GM12878 (cell line): ENCODE measurements at places on chromosomes 3 and 15. TPM values are rescaled to one million over a fixed set of nuclear protein-coding genes. Genes with fewer than 3 reads are reported as not detected.

- no peak overlapping the region for H3K27ac ChIP-seq
- no peak overlapping the region for H3K4me3 ChIP-seq
- H3K27me3 ChIP-seq = no peaks in the 10 kb centered on the region
- no peaks in the 10 kb centered on the region for H3K36me3 ChIP-seq
- no peaks in the 10 kb centered on the region for H3K4me1 ChIP-seq
Measured at GRCh38 chr15:47360305-47360704, 357.0 kb upstream of the SEMA6D start.

GRCh38 chr15:92617549-92618520 lies 37.7 kb downstream of the FAM174B start:
- peaks cover 5% of the 10 kb centered on the region; the same call in 1 of the 2 replicates for H3K36me3 ChIP-seq
- H3K27ac ChIP-seq = no peak overlapping the region
- no peaks in the 10 kb centered on the region; the same call in none of the 2 replicates for H3K4me1 ChIP-seq
- no peak for DNase-seq
- H3K4me3 ChIP-seq = no peak overlapping the region

- no peaks in the 10 kb centered on the region for H3K36me3 ChIP-seq
- H3K4me1 ChIP-seq = no peaks in the 10 kb centered on the region
- H3K27ac ChIP-seq = no peak overlapping the region
- H3K4me3 ChIP-seq = no peak overlapping the region
- H3K27me3 ChIP-seq = no peaks in the 10 kb centered on the region; the same call in 1 of the 2 replicates
- no peak for DNase-seq
Measured at GRCh38 chr3:38636881-38637280, 12.6 kb downstream of the SCN5A start.

GRCh38 chr3:146189519-146190173 lies 28.7 kb upstream of the PLOD2 start:
- no peaks in the 10 kb centered on the region for H3K27me3 ChIP-seq
- H3K4me3 ChIP-seq = no peak overlapping the region
- H3K4me1 ChIP-seq = no peaks in the 10 kb centered on the region
- DNase-seq = no peak
- no peak overlapping the region for H3K27ac ChIP-seq

GRCh38 chr3:171116365-171116764 lies 89.8 kb upstream of the SLC2A2 start:
- no peak for DNase-seq
- no peak overlapping the region for H3K27ac ChIP-seq
- no peak overlapping the region for H3K4me3 ChIP-seq
- no peaks in the 10 kb centered on the region for H3K4me1 ChIP-seq
- peaks cover 19% of the 10 kb centered on the region for H3K36me3 ChIP-seq
- no peaks in the 10 kb centered on the region for H3K27me3 ChIP-seq

- no peaks in the 10 kb centered on the region for H3K27me3 ChIP-seq
- H3K36me3 ChIP-seq = no peaks in the 10 kb centered on the region
- H3K4me1 ChIP-seq = no peaks in the 10 kb centered on the region
Measured at GRCh38 chr3:106824856-106825255, 552.4 kb upstream of the CCDC54 start.

GRCh38 chr3:98580401-98581386 lies 12.7 kb downstream of the CPOX start:
- no peak overlapping the region for H3K27ac ChIP-seq
- H3K36me3 ChIP-seq = peaks cover 45% of the 10 kb centered on the region
- H3K27me3 ChIP-seq = no peaks in the 10 kb centered on the region

GRCh38 chr3:83894223-83894622 lies 1064.6 kb upstream of the CADM2 start:
- DNase-seq = no peak
- no peaks in the 10 kb centered on the region for H3K36me3 ChIP-seq
- H3K27me3 ChIP-seq = no peaks in the 10 kb centered on the region
- no peak overlapping the region for H3K27ac ChIP-seq
- no peaks in the 10 kb centered on the region for H3K4me1 ChIP-seq

- no peak for DNase-seq
- no peaks in the 10 kb centered on the region for H3K4me1 ChIP-seq
- no peaks in the 10 kb centered on the region for H3K27me3 ChIP-seq
- H3K4me3 ChIP-seq = no peak overlapping the region
- no peak overlapping the region for H3K27ac ChIP-seq
Measured at GRCh38 chr3:126422571-126423091, 27.9 kb downstream of the CFAP100 start.

PLSCR5 gene
- not detected in 2 replicates for total RNA-seq

DNA sequence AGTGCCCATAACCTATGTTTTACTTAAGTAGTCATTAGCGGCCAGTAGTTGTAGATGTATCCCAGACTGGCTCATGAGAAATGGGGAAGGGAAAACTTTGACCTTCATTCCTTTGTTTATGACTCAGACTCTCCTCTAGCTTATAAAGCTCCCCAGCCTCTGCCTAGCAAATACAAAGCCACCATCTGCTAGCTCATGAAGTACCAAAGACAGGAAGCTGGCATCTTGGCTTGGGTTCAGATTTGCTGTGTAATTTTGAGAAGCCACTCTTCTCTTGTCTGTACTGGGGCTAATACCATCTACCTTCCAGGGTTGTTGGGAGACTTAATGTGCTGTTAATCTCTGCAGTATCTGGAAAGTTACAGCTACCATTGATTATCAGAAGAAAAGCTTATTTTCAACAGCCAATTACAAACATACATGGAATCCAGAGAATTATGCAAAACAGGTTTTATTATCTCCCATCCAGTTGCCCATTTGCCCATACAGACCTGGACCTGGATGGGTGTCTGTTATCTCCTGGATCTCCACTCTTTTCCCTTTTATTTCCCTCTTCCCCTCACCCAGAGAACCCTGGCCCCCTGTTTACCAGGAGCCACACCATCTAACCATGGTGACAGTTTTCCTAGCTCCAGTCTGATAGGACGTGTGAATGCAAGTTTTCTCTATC lies 153.8 kb downstream of the SEMA6D start:
- no peaks in the 10 kb centered on the region for H3K4me1 ChIP-seq
- no peak overlapping the region for H3K27ac ChIP-seq
- no peak overlapping the region for H3K4me3 ChIP-seq
- H3K27me3 ChIP-seq = no peaks in the 10 kb centered on the region
- no peaks in the 10 kb centered on the region for H3K36me3 ChIP-seq

- no peaks in the 10 kb centered on the region for H3K36me3 ChIP-seq
- H3K27ac ChIP-seq = no peak overlapping the region
- no peak for DNase-seq
- no peaks in the 10 kb centered on the region for H3K27me3 ChIP-seq
- H3K4me3 ChIP-seq = no peak overlapping the region
Measured at GRCh38 chr15:52278636-52279367, 16.8 kb downstream of the MYO5C start.

DNA sequence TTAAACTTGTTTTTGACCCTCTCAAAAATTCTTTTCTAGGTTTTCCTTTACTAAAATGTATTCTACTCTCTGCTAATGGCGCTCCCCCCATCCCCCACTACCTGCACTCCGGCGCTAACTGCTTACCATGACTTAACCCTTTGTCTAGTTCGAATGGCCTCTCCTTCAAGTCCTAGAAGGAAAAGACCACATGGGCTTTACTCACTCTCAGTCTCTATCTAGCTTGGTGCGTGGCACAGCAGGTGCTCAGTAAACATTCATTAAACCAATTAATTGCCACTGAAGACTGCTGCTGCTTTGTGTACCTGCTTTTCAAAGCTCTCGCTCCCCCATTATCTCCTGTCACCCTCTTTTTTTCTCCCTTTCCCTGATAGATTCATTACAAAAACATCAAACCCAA lies 457.7 kb upstream of the THRB start:
- H3K27ac ChIP-seq = no peak overlapping the region
- no peak for DNase-seq
- H3K27me3 ChIP-seq = no peaks in the 10 kb centered on the region

GRCh38 chr3:191240486-191240885 lies 41.4 kb downstream of the OSTN start:
- peaks cover 9% of the 10 kb centered on the region; the same call in 1 of the 2 replicates for H3K4me1 ChIP-seq
- H3K27ac ChIP-seq = no peak overlapping the region
- no peaks in the 10 kb centered on the region for H3K27me3 ChIP-seq
- no peaks in the 10 kb centered on the region for H3K36me3 ChIP-seq
- H3K4me3 ChIP-seq = no peak overlapping the region
- DNase-seq = no peak

FOXL2NB gene
- 0.05 TPM in 1 of 2 replicates, not detected in the other for total RNA-seq

- H3K36me3 ChIP-seq = no peaks in the 10 kb centered on the region
- H3K27ac ChIP-seq = no peak overlapping the region
- no peaks in the 10 kb centered on the region for H3K27me3 ChIP-seq
- no peak overlapping the region for H3K4me3 ChIP-seq
- H3K4me1 ChIP-seq = no peaks in the 10 kb centered on the region
Measured at GRCh38 chr3:127107002-127107401, 85.9 kb upstream of the PRR23E start.

GRCh38 chr15:63251701-63252100 lies 25.7 kb upstream of the APH1B start:
- H3K36me3 ChIP-seq = peaks cover 2% of the 10 kb centered on the region
- no peak for DNase-seq
- no peak overlapping the region for H3K4me3 ChIP-seq
- no peaks in the 10 kb centered on the region for H3K27me3 ChIP-seq

GRCh38 chr3:52779837-52780585 lies 2.6 kb downstream of the ITIH1 start:
- no peaks in the 10 kb centered on the region for H3K27me3 ChIP-seq
- no peak overlapping the region for H3K27ac ChIP-seq
- peaks cover 11% of the 10 kb centered on the region for H3K4me1 ChIP-seq
- H3K4me3 ChIP-seq = no peak overlapping the region

DNA sequence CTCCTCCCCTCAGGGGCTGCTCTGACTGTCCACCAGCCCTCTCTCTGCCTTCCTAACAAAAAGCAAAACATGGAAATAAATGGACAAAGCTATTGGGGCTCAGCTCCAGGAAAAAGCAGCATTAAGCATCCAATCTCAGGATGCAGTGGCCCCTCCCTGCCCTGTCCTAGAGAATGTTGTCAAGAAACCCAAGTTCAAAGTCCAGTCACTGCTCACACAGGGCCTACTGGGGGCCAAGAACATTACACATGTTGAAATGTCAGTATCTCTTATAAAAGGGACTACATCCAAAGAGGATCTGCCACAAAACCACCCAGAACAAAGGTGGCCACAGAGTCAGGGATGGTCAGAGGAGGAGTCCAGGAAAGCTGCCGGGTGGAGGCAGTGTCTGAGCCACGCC lies 7.6 kb upstream of the GRIP2 start:
- peaks cover 2% of the 10 kb centered on the region; the same call in 1 of the 2 replicates for H3K27me3 ChIP-seq
- no peak overlapping the region for H3K27ac ChIP-seq
- no peaks in the 10 kb centered on the region for H3K4me1 ChIP-seq
- no peak for DNase-seq
- no peaks in the 10 kb centered on the region for H3K36me3 ChIP-seq

DNA sequence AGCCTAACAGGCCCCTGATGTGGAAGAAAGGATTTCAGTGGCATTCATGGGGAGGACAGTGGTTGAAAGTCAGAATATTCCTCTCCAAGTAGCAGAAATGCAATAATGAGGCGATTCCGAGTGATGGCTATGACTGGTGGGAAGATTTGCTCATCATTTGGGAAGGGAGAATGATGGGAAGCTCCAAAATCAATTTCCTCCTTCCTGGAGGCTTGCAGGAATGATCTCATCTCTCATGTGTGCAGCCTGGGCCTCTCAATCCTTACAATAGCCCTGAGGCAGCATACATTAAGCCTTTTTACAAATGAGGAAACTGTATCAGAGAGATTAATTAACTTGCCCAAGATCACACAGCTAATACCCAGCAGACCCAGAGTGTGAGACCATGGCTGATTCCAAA lies 58.7 kb downstream of the BOC start:
- DNase-seq = no peak
- H3K36me3 ChIP-seq = no peaks in the 10 kb centered on the region
- no peaks in the 10 kb centered on the region for H3K4me1 ChIP-seq
- no peak overlapping the region for H3K4me3 ChIP-seq
- H3K27ac ChIP-seq = no peak overlapping the region
- no peaks in the 10 kb centered on the region for H3K27me3 ChIP-seq

DNA sequence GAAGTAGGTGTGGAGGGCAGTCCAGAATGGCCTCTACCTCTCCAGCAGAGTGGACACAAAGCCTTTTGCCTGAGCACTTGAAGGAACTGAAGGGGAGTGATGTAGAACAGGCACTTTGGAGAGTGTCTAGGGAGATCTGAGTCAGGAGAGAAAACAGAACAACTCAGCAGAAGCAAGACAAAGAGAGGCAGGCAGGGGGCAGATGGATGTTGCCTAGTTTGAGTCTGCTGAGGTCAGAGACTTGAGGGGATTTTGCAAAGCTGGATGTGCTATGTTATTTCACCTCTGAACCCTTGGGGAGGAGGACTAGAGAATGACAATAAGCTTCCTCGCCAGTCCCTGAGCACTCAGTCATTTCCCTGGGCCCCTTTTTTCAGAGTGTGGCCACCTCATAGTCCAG lies 366.4 kb downstream of the EPHB1 start:
- no peaks in the 10 kb centered on the region for H3K4me1 ChIP-seq
- H3K27ac ChIP-seq = no peak overlapping the region
- H3K36me3 ChIP-seq = peaks cover 12% of the 10 kb centered on the region
- no peaks in the 10 kb centered on the region for H3K27me3 ChIP-seq
- no peak overlapping the region for H3K4me3 ChIP-seq

DNA sequence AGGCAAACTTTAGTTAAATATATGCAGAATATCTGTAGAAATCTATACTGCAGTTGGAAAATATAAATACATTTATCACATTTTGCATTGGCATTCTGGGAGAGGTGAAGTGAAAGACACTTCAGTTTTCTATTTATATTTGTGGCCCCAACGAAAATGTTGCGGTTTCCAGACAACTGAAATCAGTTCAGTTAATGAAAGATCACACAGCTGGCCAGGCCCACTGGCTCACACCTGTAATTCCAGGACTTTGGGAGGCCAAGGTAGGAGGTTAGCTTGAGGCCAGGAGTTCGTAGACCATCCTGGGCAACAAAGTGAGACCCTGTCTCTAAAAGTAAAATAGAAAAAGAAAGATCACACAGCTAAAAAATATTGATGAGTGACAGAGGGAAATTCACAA lies 11.9 kb upstream of the CLASP2 start:
- H3K27ac ChIP-seq = no peak overlapping the region
- H3K4me1 ChIP-seq = peaks cover 6% of the 10 kb centered on the region; the same call in 1 of the 2 replicates
- no peaks in the 10 kb centered on the region for H3K36me3 ChIP-seq
- H3K4me3 ChIP-seq = no peak overlapping the region

DNA sequence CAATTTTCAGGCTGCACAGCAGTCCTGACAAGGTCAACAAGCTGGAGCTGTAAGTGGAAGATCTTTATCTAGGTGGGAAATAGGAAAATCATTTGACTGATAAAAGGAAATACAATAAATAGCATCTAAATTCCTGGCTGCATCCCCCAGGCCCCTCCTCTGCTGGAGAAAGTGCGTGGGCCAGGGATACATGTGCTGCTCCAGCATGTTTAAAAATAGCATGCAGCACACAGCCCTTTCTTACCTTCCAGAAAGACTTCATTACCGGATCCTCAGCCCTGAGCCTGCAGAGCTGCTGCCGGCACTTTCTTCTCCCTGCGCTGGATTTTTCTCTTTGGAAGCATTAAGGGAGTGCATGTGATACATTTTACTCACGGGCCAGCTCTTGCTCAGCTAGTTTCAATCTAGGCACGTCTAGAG lies 77.3 kb downstream of the HMG20A start:
- no peak overlapping the region for H3K27ac ChIP-seq
- DNase-seq = no peak
- H3K4me3 ChIP-seq = no peak overlapping the region
- no peaks in the 10 kb centered on the region for H3K27me3 ChIP-seq
